ENCODE measurements at places on chromosomes 11 and 22.

DNA sequence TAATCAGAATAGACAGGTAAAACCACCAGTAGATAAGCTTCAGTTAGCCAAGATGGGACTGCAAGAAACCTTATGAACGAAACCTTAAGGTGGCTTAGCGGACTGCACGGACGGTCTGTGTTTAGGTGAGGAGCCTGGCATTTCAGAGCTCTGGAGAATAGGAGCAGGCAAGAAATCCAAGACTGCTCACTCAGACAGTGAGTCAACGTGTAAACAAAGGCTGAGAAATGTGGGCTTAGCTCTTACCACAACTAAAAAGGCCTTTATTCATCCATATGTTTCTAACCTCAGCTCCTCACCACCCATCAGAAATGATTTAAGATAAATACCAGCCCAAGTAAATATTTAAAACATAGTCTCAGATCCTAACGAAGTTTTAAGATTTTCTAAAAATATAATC, 657.7 kb downstream of the OPCML start:
- DNase-seq: peak; percentile 88

DNA sequence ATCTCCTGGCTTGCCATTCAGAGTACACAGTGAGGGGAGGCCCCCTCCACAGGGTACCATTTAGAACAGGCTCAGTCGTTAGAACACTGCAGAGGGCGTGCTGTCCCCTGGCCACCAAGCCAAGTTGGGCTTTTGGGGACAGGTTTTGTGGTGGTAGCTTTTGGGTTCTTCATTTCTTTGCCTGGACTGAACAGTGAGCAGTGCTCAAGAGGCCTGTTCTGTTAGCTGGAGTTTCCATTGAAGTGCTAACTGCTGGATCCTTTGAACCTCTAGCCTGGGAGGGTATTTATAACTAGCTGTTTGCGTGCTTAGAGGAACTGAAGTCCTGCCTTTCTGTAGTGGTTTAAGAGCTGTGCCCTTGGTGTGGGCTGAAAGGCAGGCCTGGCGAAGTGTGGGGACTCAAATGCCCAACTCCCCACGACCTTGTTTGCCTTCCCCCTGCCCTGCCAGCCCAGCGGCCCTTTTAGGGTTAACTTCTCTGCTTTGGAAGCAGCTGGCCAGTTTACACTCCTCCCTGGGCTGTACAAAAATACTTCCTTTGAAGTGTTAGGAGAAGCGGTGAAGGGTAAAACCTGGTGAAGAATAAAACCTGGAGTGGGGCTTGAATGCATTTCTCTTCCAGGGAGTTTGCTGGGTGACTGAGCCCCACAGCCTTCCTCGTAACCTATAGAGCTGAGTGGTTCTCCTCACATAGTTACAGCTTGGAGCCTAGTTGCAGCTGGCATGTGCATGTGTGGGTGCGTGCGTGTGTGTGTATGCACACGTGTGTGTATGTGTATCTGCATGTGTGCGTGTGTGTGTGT, 34.6 kb downstream of the ZNRF3 start:
- peak; percentile 81 for DNase-seq

DNA sequence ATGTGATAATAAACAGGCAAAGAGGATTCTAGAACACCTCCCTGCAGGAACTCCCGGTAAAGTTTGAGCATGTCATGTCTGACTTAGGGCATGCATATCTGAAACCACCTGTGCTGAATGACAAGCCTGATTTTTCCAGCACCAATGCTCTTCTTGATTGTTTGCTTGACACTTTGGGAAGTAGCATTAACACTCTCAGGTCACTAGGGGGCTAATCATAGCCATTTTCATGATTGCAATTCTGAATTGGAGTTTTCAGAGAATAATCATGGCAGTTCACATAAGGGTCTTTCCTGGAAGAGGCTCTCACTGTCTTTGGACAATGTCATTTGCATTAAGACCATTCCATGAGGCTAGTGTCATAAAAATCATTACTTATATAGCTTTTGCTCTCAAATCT, 234.4 kb upstream of the MTNR1B start:
- DNase-seq: no peak

- peak; percentile 52 for DNase-seq
These were observed 47.2 kb upstream of the SYT7 start for GRCh38 chr11:61627850-61628661.

GRCh38 chr22:32389685-32390084, 22.4 kb downstream of the RTCB start:
- DNase-seq: peak; percentile 15

- no peak for DNase-seq
These were observed 81.3 kb downstream of the SERGEF start for GRCh38 chr11:17931595-17931994.

DNA sequence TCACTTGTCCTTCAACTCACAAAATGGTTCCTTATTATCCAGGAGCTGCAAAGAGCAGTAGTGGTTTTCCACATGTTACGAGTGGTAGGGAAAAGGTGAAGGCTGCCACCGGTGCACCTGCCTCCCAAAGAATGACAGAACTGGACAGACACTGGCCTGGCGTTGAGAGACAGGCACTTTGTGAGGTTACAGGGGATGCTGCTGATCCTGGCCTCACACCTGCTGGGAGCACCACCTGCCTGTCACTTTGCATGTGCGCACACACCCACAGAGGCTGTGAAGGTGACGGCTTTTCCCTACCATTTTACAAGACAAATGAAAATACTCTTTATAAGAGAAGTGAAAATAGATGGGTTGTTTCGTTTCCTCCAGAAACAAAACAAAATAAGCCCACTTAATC, 175.3 kb upstream of the B3GAT1 start:
- no peak for DNase-seq

DNA sequence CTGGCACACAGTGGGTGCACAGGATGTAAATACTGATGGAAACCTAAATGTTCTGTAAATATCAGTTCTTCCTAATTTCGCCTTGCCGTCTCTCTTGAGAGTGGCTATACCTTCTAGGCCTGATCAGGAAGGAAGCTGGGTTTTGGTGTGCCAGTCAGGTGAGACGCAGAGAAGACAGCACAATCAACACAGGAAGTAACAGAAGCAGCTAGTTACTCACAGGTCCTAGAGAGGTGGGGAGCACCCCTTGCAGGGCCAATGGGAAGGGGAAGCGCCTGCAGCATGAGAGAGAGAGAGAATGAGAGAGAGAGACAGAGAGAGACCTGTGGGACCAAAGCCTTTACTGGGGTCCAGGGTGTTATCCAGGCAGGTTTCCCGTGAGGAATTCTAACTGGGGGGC, 80.8 kb downstream of the FBLN1 start:
- no peak for DNase-seq

GRCh38 chr11:59755701-59756557, 753 bp downstream of the STX3 start:
- peak; percentile 67 for DNase-seq

- DNase-seq: no peak
These were observed 39.7 kb downstream of the ADAMTS8 start for GRCh38 chr11:130388607-130389205.

DNA sequence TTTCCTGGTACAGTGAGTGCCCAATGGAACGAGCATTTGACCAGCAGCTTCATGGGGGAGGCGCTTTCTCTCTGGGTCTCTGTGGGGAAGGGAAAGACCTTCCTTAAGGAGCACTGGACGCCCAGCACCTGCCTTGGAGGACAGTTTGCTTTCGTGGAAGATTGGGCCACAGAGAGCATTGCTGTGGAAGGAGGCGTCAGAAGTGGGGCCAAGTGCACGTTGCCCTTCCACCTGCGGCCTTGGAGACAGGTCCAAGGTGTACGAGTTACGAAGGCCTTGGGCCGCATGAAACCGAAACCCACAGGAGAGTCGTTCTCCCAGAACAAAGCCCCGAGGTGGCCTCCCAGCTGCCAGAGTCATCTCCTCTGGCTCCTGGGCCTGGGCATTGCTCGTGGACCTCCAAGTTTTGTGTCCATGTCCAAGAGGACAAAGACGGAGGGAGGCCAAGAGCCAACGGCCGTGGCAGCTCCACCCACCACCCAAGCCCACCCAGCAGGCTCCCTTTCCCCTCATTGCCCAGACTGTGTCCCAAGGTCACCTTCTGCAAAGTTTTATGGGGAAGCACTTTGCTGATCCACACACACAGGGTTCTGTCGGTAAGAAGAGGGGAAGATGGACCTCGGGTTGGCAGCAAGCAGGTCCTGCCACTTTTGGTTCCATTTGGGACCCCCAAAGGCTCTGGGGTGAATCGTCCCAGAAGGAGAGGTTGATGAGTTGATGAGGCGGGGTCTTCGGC, 5.8 kb upstream of the NLRP6 start:
- DNase-seq: no peak

DNA sequence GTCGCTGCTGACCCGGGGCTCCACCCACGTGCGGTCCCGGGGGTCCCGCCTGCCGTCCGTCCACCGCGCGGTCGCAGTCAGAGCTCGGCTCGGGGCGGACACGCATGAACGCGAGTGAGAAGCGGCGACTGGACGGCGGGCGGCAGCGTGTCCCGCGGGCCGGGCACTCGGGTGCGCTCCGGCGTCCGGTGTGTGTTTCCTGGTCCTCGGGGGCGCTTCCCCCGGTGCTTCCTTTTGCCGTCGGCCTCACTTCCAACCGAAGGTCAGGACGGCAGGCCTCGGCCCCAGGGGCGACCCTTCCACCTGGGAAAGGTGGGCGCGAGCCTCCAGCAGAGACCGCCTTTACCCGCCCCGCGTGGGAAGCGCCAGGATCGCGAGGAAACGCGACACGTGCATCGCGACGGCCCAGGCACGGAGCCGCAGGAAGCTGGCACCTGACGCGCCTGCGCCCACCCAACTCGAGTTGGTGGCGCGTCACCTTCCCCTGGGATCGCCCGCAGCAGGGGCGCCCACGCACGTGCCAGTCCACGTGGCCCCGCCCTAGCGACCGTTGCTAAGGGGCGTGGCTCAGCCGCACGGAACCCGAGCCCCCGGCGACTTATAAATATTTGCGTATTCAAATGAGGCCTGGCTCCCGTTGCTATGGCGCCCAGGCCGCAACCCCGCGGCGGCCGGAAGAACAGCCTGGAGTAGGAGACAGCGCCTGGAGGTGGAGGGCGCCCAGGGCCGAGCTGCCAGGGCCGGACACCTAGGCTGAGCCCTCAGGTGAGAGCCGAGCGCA, at the start of gene LRRC56:
Gene LRRC56 (plus strand): TSS at position 687 of the 781 bp plus-strand sequence. CDS start 3,158 bp downstream, outside the sequence.
- DNase-seq: peak; percentile 85

DNA sequence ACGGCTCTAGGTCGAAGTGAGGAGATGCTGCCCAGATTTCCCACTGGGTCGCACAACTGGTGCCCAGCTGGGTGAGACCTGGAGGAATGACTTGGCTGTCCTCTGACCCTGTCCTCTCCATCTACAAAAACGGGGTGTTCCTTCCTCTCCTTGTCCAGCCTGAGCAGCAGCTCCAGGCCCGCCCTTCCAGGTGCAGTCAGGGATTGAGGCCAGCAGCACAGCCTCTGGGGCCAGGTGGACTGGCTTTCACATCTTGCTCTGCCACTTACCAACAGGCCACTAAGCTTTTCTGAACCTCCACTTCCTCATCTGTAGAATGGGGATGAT, 91.7 kb upstream of the LMO1 start:
- no peak for DNase-seq

GRCh38 chr22:25067851-25068421, 115.4 kb downstream of the KIAA1671 start:
- no peak for DNase-seq

DNA sequence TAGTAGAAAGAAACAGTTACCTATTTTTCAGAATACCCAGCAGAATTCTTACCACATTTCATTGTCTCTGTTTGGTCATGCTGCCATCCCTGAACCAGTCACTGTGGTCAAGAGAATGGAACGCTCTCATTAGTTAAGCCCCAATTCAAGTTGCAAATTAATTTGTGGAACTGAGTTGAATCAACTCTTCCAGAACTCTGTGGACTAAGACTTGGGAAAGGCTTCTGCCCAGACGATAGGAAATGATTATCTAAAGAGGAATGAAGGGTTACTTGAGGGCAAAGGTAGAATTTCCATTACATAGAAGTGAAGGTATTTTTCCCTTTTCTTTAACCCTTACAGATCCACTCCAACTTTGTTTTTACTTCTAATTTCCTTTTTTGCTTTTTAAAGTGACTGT, 286.4 kb downstream of the DYNC2H1 start:
- peak; percentile 66 for DNase-seq

DNA sequence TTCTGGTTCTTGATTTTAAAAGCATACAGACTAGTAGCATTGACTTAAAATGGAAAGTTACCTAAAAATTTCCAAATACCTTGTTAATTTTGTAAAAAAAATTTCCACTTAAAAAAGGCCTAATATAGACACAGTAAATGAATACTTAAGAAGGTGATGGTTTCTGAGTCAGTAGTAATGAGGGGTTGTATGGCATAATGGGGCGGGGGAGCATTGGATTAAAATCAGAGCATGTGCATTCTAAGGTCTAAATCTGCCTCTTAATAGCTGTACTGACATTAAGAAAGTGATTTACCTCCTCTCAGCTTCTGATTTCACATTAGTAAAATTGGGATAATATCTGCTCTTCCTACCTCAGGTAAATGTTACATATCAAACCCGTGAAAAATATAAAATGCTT, 446.5 kb downstream of the AASDHPPT start:
- no peak for DNase-seq

GRCh38 chr11:103397369-103397768, 288.1 kb downstream of the DYNC2H1 start:
- no peak for DNase-seq

GRCh38 chr11:66066751-66067150, 3.3 kb upstream of the PACS1 start:
- no peak for DNase-seq

DNA sequence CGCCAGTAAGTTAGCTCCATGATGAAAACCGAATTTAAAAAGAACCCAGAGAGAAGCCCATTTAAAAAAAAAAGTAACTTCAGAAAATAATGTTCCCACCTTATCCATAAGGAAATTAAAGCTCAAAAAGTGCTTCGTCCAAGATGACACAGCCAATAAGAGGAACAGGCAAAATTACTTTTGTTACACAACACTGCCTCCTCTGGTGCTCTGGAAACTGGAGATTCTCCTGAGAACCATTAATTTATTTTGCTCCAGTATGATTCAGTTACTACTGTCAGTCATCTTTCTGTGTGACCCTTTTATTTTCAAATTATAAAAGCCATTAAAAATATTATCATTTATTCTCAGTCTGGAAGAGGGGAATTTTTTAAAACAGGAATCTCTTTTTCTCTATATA, 2.0 kb downstream of the IFT27 start:
- DNase-seq: peak; percentile 19

- peak; percentile 72 for DNase-seq
These were observed 122.2 kb upstream of the RCN1 start for GRCh38 chr11:31968461-31969358.

DNA sequence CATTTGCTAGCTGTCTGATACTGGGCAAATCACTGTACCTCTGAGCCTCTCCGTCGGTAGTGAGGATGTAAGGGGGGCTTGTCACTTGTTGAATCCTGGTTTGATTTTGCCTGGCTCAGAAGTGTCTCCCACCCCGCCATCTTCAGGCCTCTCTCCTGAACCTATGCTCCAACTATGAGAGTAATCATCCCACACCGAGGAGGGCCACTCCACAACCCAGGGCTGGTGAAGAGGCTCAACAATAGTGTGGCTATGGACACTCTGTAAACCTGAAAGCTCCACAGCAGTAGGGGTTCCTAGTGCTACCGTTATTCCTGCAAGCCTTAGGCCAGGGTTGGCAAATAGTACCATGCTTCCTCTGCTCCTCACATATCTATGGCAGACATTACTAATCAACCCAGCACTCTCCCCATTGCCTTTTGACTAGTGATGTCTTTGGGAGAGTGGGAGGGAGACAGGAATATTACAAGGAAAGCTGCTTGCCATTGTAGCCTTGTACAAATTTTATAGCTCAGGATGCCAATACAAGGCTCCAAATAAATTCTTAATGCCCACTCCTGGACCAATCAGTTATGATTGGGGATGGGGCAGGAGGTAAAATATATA, 134.0 kb upstream of the TEAD1 start:
- peak; percentile 34 for DNase-seq
